ENCODE measurements at places on chromosomes 11 and 22. TPM values are rescaled to one million over a fixed set of nuclear protein-coding genes. Genes with fewer than 3 reads are reported as not detected.

The CEND1 gene
- 2.8 TPM for total RNA-seq

The CCDC89 gene
- total RNA-seq, result 4.4 TPM

The MPZL3 gene
- 2.4 TPM for total RNA-seq

The SAA4 gene
- total RNA-seq, result not detected

The C2CD2L gene
- 4.7 TPM for total RNA-seq

The DDIAS gene
- total RNA-seq, result 5.4 TPM
